T-cell (primary cell): ENCODE measurements at places on chromosomes 16 and 17. TPM values are rescaled to one million over a fixed set of nuclear protein-coding genes. Genes with fewer than 3 reads are reported as not detected.

- DNase-seq, result no peak
Observed at GRCh38 chr17:44530896-44531418, 26.3 kb upstream of the FZD2 start.

The SRCIN1 gene
- not detected for total RNA-seq

- no peak for DNase-seq
Observed at GRCh38 chr17:39318636-39319035, 82.8 kb downstream of the FBXL20 start.

DNA sequence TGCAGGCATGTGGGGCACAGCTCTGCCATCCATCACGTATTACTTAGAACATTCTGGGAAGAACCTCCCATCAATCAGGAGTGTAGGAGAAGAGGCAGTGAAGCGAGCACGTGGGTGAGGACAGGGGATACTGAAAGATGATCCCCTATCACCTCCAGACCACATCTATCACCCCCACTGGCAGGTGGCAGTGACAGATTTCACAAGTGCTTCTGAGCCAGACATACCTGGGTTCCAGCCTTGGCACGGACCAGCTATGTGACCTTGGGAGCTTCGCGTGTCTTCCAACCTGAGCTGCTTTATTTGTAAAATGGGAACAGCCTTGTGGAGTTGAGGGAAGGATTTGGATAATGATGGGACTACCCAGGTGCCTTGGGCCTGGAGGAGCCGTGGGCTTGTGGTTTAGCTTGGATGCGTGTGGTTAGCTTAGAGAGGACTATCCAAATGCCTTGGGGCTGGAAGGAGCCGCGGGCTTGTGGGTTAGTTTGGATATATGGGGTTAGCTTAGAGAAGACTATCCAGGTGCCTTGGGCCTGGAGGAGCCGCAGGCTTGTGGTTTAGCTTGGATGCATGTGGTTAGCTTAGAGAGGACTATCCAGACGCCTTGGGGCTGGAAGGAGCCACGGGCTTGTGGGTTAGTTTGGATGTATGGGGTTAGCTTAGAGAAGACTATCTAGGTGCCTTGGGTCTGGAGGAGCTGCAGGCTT is 206.4 kb downstream of the ENGASE start:
- no peak for DNase-seq

GRCh38 chr16:4212934-4213296 is 29.0 kb downstream of the SRL start:
- DNase-seq, result no peak

DNA sequence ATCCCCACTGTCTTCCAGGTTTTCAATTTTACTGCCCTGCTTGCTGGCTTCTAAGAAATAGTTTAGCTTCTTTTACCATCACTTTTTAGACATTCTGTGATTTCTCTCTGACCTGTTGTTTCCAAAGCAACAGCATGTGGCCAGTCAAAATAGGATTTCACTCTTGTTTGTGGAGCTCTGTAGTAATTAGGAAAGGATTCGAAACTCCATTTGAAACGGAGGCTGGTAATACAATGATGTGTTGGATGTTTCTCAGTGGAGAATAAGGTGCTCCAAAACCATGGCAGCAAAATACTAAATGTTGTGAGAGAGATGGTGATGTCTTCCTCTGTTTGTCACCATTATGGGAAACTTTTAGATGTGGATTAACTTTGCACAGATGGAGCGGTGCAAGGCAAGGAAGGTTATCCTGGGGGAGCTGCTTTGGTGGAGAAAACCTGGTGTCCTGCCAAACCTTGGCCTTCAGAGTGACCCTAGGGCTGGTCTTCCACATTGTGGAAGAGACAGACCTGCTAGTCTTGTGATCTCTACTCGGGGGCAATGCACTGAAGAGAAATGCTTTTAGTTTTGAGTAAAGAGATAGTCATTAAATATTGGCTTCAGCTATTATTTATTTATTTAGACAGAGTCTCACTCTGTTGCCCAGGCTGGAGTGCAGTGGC is 79.4 kb downstream of the PRKCA start:
- no peak for DNase-seq

The HSDL1 gene
- 11.9 TPM for total RNA-seq

DNA sequence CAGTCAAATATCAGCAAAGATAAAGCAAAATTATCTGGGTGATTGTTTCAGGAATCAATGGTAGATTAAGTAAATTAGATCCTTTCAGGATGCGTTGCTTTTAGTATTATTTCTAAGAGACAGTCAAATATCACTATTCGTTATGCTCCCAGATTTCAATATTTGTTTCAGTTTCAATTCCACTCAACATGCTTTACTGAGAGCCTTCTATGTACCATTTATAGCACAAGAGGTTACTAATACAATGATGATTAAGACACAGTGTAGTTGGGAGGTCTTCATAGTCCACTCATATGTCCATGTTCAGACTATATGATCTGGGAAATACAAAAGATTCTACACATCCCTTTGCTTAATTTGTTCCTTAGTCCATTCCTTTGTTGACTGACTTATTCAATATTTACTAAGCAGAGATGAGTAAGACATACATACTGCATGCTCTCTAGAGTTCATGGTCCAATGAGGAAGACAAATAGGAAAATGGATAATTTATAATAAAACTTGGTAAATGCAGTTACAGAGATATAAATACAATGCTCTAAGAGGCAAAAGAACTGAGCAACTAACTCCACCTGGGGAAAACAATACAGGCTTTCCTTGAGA is 88.2 kb upstream of the NOG start:
- DNase-seq, result no peak

The RNF167 gene
- total RNA-seq, result 144 TPM
